ENCODE measurements at places on chromosomes 2 and 18. TPM values are rescaled to one million over a fixed set of nuclear protein-coding genes. Genes with fewer than 3 reads are reported as not detected.
A peak's percentile ranks its signal among the peaks of the same experiment; 100 is the strongest.

DNA sequence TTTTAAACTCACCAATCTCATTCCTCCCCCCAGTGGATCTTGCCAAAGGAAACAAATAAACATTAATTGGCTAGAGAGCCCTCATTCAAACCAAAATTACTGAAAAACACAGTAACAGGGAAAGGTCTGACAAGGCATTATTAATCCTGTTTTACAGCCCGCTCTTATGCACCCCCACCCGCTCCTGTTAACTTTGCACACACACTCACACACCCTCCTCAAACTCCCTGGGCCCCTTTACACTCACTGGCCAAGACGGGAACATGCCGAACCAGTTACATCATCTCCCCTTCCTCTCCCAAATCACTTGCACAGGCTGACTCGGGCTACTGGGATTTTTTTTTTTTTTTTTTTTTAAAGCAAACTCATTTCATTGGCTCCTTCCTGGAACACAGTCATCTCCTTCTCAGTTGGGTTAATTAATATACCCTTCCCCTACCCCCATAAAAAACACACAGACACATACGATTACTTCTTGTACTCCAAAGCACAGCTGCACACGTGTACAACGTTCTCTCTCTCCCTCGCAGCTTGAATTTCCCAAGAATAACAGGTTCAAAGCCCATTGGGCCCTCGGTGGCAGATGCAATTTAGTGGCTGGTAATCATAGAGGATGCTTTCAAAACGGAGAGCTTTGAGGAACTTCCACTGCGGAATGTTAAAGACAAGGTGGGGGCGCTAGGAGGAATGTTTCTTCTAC lies 31.8 kb downstream of the KLF7 start:
- DNase-seq, result peak; percentile 98

The ILKAP gene
- 41.4 TPM for polyA plus RNA-seq

The DOCK10 gene
- 16.7 TPM for polyA plus RNA-seq

- no peak for DNase-seq
Observed at GRCh38 chr2:207332480-207333212, 166.9 kb upstream of the KLF7 start.

GRCh38 chr2:234022424-234022823 lies 28.1 kb upstream of the SPP2 start:
- DNase-seq, result no peak

GRCh38 chr18:22128954-22129353 lies 40.4 kb upstream of the GATA6 start:
- DNase-seq, result no peak

The TTN gene
- 177 TPM for polyA plus RNA-seq

The HOXD11 gene
- not detected for polyA plus RNA-seq

- DNase-seq, result no peak
Observed at GRCh38 chr2:85419009-85419675, 628 bp downstream of the SH2D6 start.

The DQX1 gene
- 1.3 TPM for polyA plus RNA-seq

The SIX3 gene
- polyA plus RNA-seq, result 0.04 TPM

DNA sequence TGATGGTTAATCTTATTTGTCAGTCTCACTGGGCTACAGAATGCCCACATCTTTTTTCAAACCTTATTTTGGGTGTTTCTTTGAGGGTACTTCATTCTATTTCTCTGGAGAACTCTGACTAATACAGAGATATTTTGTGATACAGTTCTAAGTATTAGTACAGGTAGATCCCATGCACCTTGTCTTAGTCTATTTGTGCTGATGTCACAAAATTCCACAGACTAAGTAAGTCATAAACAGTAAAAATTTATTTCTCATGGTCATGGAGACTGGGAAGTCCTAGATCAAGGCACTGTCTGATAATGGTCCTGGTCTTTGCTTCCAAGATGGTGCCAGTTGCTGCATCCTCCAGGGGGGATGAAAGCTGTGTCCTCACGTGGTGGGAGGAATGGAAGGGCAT lies 68.6 kb upstream of the EPHA4 start:
- DNase-seq, result no peak

- no peak for DNase-seq
Observed at GRCh38 chr18:69755041-69755440, 192.6 kb downstream of the CD226 start.

The RFX8 gene
- 3.1 TPM for polyA plus RNA-seq

DNA sequence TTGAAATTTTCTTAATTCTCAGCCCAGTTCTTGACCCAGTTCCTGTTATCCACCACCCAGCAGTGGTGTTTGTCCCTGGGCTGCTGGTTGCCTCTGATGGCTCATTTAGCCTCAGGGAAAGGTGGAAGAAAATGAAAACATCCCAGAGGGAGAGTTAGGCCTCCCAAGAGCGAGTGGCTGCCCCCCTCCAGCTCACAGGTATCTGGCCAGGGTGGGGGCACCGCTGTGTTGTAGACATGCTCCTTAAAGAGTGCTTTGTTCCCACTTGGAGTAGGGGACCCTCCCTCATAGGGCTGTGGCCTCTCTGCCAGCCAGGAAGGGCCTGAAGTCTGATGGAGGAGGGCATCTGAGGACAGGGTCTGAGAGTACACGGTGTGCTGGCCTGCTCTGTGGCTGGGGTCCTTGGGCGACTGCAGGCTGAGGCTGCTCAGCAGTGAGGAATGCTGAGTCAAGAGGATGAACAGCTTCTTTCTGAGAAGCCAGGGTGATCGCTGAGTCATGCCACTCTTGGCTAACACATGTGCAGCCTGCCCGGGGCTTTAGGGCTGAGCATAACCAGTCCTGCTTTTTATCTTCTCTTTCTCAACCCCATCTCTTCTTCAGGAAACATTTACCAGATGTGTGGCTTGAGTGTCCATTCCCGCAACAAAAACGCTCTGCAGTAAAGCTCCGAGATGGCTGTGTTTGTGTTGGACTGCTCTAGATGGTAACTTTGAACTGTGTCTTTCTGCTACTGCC lies 72.3 kb downstream of the IL1R2 start:
- peak; percentile 89 for DNase-seq

DNA sequence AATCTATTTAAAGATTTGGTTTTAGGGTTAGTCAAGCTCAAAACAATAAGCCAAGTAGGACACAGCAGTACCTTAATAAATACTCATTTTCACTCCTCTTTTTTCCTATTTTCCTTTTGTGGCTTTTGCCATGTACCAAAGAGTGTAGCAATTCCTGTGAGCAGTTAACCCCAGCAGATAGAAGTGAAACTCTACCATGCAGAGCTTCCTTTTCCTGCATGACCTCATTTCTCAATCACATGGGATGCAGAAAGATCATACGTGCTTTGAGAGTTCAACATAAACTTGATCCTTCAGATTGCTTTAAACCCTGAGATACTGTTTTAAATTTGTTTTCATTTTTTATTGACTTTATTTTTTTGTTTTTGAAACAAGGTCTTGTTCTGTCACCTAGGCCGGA lies 99.1 kb upstream of the ARHGAP15 start:
- DNase-seq, result peak; percentile 52

DNA sequence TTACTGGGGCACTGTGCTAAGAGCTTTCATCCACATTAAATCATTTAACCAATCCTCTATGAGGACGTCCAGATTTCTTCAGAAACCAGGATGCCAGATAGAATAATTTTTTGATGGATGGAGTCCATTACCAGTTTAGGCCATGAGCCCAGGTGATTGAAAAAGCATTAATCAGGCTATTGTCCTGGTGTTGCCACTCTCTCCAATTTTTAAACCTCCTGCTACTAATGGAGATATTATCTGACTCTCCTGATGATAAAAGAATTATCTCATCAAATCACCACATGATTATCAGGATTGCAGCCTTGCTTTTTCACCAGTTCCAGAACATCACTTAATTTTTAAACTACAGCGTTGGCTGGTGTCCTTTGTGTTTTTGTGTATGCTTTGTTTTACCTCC lies 402.2 kb downstream of the CLIP4 start:
- no peak for DNase-seq

GRCh38 chr2:176561706-176562105 lies 292.5 kb downstream of the MTX2 start:
- DNase-seq, result no peak

The TGFA gene
- 0.64 TPM for polyA plus RNA-seq

GRCh38 chr2:240765007-240765406 lies 55.0 kb downstream of the KIF1A start:
- DNase-seq, result peak; percentile 17

The ZNF892 gene
- polyA plus RNA-seq, result 2.1 TPM

DNA sequence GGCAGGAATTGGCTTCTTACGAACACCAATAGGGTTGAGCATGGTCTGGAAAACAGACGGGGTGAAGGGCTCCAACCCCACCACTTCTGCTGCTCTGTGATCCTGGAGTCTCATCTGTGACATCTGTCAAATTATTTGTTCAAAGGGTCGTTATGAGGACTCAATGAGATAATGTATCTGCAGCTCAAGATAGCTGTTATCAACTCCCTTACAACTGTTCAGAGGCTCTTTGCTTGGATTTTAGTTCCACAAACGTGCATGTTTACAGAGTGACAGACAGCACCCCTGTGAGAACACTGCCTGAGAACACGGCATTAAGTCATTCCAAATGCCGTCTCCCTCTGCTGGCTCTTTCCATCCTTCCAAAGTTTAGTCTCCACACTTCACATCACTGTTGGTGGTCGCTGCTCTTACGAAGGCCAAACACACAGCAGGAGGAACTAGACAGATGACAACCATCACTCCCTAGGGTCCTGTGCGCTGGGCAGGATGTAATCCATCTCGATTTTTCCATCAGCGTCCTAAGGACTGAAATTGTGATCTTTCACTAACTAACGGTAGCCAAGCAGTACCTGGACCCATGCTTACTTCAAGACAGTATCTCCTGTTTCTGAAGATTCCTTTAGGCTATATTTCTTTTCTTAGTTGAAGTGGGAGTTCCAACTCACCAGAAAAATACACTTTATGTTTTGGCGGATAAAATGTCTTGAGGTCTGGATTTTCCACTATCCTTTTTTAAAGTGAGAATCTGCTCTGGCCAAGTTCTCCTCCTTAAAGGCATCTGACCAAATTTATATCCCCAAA lies 220.3 kb downstream of the ANAPC1 start:
- peak; percentile 93 for DNase-seq

DNA sequence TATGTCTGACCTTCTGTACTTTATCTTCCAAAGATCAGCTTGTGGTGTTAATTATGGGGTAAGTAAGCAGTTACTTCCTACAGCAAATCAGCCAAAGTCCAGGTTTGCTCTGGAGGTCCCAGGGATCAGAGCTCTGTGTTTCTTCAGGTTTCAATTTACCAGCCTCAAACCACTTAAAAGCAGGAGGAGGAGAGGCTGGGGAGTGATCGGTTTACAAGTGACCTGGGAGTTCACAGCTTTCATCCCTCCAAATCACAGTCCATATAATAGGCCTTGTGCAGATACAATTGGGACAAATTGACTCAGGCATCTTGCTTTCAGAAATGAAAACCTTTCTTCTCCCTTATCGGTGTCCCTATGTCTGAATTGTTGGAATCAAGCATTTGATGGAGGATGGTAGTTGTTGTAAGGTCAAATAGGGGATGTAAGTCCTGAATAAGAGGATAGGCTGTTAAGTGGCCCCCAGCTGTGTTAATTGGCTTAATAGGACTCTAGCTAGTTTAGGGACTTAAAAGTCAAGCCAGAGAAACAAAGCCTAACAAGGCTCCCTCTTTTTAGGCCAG lies 188.0 kb upstream of the NT5C1B start:
- no peak for DNase-seq

The SULT1C4 gene
- 17.7 TPM for polyA plus RNA-seq

- no peak for DNase-seq
Observed at GRCh38 chr18:24731158-24731557, 270.7 kb downstream of the HRH4 start.

- no peak for DNase-seq
Observed at GRCh38 chr18:76658627-76659026, 163.6 kb upstream of the ZNF516 start.

The SCN3A gene
- polyA plus RNA-seq, result 0.72 TPM

GRCh38 chr2:39127973-39128372 lies 7.1 kb upstream of the SOS1 start:
- DNase-seq, result peak; percentile 40

DNA sequence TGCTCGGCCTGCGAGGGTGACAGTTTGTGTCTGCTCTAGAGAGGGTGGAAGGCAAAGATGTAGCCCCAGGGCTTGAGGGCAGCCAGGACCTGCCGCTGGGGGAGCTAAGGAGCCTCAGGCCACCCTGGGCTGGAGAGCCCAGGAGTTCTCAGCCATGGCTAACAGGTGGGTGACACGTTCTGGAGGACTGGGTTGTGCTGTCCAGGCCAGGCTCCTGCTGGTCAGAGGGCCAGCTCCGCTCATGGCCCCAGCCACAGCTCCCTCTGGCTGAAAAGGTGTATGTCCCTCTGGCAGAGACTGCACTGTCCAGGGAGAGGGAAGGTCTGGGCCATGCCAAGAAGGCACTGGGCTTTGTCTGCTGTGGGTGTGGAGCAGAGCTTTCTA lies 19.2 kb downstream of the TMEM185B start:
- DNase-seq, result no peak

DNA sequence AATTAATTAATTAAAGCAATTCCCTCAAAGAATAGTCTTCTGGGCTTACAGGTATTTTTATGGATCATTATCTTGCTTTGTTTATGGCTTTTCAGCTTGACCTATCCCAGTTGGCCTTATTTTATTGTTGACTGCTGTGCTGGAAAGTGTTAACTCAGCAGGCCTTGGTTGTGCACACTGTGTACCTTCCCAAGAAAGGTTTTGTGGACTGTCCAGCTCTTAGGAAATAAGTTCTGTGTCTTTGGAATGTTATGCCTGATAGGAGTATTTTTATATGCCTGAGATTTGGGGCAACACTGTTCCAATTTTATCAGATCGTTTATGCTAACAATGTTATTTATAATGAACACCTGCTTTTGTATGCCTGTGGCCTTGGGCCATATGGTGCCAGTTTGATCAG lies 671.9 kb upstream of the ZNF804A start:
- DNase-seq, result no peak

DNA sequence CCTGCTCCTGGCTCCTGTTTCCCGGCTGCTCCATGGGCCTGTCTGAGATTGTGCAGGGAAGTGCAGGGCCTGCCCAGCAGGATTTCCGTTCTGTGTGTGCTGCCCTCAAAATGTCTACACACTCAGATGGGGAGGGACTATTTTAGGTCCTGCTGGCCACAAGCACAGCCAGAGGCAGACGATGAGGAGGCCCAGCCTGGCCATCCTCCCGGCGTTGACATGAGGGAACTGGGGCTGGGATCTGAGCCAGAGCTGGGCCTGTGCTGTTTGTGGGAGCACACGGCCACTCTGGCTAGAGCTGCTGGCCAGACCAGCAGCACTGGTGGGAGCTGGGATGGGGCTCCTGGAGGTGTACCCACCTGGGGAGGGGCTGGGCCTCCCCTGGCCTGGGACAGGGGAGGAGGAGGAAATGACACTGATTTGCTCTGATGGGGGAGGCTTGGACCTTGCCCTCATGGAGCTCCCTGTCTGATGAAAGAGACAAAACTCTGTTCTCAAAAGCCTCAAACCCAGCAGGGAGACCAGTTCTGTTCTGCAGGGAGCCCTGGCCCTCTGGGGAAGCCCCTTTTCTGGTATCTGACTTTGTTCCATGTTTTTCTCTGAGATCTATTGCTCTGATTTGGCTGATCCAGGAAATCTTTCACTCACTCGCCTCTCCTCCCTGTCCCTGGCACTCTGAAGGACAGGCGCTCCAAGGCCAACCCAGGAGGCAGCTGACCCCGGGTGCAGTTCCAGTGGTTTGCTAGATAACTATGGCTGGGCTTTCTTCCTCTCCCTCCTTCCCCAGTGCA lies 161.8 kb downstream of the DYSF start:
- DNase-seq, result peak; percentile 90

The HES6 gene
- polyA plus RNA-seq, result 25.9 TPM

The TMEM163 gene
- polyA plus RNA-seq, result 2.2 TPM

- peak; percentile 5 for DNase-seq
Observed at GRCh38 chr2:212595036-212595654, 56.5 kb upstream of the ERBB4 start.
